ENCODE measurements at places on chromosomes 5 and 9.

- DNase-seq = no peak
These were observed 238.3 kb downstream of the FBXL17 start for GRCh38 chr5:108143581-108143980.

- no peak for DNase-seq
These were observed 66.9 kb downstream of the ZCCHC7 start for GRCh38 chr9:37187292-37187691.

- DNase-seq = peak; percentile 29
These were observed 188.4 kb downstream of the TSSK1B start for GRCh38 chr5:113246361-113246870.

GRCh38 chr5:27008604-27009539 lies 29.5 kb downstream of the CDH9 start:
- DNase-seq = no peak

- no peak for DNase-seq
These were observed 24.1 kb downstream of the BNC2 start for GRCh38 chr9:16846367-16846766.
